Hematopoietic multipotent progenitor cell treated with erythropoietin and hydrocortisone succinate and interleukin-3 and kit ligand, for 15 days (in vitro differentiated cells): ENCODE measurements at places on chromosomes 7 and 10.

DNA sequence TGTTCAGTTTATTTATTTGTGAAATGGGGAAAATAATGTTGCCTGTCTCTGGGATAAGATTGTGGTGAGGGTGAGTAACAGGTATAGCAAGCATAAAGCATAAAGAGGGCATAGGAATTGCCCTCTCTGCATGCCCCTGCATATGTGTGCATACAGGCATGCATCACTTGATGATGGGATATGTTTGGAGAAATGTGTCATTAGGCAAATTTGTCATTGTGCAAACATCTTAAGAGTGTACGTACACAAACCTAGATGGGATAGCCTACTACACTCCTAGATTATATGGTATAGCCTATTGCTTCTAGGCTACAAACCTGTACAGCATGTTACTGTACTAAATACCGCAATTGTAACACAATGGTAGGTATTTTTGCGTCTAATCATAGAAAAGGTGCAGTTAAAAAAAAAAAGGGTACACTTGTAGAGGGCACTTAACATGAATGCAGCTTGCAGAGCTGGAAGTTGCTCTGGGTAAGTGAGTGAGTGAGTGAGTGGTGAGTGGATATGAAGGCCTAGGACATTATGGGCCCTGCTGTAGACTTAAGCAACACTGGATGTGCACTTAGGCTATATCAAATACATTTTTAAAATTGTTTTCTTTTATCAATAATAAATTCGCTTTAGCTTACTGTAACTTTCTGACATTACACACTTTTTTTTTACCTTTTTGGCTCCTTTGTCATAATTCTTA is 386.5 kb upstream of the ANKRD30A start:
- no peak for DNase-seq

GRCh38 chr10:48603421-48604038 is 1.3 kb downstream of the ARHGAP22 start:
- no peak for DNase-seq

DNA sequence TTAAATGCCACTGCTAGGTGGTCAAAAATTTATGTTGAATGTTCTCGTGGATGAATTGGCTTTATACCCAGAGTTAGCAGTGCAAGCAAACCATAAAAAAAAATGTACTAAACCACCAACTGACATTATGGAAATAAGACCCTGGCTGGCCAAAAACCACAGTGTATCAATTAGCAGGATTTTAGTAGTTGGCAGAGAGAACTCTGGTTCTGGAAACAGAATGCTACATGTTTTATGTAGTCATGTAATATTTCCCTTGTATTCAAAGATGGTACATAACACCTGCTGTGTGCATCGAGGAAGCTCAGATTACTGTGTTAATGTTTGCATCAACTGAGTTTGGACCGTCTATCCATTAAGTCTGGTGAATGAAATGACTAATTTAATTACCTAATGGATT is 618.5 kb downstream of the CCSER2 start:
- no peak for DNase-seq

- no peak for DNase-seq
Observed at GRCh38 chr7:151631570-151631952, 111.9 kb upstream of the RHEB start.

GRCh38 chr7:8418629-8419245 is 14.7 kb upstream of the NXPH1 start:
- DNase-seq: peak; percentile 51

DNA sequence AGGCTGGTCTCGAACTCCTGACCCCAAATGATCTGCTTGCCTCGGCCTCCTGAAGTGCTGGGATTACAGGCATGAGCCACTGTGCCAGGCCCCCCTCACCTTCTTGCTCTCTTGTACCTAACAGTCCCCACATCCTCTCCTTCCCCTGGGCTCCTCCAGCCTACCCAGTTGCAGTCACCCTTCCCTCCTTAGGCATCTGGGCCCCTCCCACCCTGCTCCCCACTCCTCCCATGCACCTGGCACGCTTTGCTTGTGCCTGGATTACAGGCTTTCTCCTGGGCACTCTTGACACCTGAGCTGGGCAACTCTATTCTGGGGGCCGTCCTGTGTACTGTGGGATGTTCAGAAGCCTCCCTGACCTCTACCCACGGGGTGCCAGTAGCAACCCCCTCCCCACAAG is 3.0 kb downstream of the CLDN15 start:
- no peak for DNase-seq

GRCh38 chr10:387909-388660 is 252.8 kb downstream of the ZMYND11 start:
- no peak for DNase-seq

GRCh38 chr10:5840314-5841307 is 27.4 kb upstream of the GDI2 start:
- DNase-seq: no peak

DNA sequence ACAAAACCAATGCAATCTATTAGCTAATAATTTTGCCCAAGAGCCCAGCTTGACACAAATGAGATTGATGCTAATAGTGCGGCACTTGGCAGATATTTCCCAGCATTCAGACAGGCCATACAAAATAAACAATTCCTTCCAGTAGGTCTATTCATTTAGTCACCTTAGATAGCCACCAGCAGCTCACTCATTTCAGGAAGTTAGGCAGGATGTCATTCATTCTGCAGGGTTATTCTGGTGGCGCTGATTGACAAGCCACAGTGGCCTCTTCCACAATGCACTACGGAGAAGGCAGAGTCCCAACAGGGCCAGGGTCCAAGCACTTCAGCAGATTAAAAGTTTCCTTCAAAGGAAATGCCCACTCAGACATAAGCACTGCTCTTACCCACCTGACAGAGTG is 55.8 kb downstream of the PIK3AP1 start:
- no peak for DNase-seq

- DNase-seq: no peak
Observed at GRCh38 chr7:95583834-95584621, 12.3 kb downstream of the PDK4 start.

DNA sequence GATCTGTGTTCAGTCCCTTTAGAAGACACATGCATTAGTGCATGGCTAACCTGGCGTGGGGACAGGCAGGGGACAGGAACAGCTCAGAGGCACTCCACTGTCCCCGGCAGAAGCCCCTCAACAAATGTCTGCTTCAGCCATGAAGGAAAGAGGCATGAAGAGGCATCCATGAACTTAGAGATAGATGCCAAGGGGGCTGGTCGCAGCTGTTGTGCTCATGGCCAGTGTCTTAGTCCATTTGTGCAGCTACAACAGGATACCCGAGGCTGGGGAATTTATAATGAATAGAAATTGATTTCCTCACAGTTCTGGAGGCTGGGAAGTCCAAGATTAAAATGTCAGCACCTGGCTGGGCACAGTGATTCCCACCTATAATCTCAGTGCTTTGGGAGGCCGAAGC is 14.5 kb upstream of the GNA12 start:
- DNase-seq: no peak

DNA sequence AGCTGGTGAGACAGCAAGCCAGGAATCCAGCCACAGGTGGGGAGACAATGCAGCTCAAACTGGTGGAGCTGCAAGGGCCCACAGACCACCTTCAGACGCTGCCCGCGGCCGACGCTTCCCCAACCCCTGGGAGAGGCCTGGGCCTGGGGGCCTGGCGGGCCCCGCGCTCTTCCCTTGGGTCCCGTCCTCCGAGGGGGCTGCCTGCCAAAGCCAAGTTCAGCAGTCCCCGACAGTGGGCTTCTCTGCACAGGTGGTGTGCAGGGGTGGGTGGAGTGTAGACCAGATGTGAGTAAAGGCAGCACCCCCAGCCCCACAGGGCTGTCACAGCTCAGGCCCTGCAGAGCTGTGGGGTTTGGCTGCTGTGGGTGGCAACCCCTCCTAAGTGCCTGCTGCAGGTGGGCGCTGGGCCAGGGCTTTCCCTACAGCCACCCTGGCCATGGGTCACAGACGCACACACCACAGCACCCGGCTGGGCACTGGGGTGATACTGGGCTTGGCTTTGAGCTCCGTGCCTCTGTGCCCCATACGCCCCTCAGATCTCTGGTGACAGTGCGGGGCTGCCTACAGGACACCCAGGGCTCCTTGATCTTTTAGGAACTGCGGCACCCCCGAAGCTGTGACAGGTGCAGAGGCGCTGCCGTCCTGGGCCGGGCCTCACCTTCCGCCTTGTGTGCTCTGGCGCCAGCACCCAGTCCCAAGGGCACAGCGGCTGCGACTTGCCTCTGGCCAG is 20.5 kb downstream of the BNIP3 start:
- no peak for DNase-seq

GRCh38 chr10:4174197-4174596 is 389.2 kb upstream of the KLF6 start:
- no peak for DNase-seq

DNA sequence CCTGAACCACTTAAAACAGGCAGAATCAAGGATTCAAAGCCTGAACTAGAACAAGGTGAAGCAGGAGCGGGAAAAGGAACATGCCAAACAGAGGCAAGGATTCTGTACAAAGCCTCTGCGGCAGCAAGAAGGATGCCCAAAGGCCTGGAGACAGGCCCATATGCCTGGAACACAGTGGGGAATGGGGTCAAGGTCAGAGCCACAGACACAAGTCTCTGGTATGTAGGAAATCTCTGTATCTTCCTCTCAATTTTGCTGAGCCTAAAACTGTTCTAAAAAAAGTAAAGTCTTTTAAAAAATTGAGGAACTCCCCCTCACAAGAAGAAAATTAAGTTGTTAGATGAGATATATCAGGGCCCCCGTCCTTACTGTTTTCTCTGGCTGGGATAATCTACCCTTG is 175.9 kb upstream of the GHITM start:
- no peak for DNase-seq

- DNase-seq: no peak
Observed at GRCh38 chr7:10708447-10708846, 265.2 kb upstream of the PHF14 start.

- no peak for DNase-seq
Observed at GRCh38 chr10:98384531-98385133, 30.4 kb downstream of the PYROXD2 start.

DNA sequence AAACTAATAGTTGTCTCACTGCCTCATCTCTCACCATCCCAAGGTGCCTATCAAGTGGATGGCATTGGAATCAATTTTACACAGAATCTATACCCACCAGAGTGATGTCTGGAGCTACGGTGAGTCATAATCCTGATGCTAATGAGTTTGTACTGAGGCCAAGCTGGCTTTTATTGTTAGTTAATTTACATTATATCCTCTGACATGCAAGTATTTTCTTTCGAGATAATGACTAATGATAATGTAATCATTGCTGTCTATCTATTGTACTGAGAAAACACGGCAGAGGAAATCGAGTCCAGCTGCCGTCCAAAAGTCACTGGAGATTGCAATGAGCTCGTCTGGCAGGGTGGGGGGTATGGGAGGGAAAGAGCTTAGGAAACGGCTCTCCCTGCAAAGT is 172.4 kb upstream of the LANCL2 start:
- no peak for DNase-seq

- DNase-seq: no peak
Observed at GRCh38 chr10:21042536-21042935, 145.4 kb upstream of the NEBL start.

GRCh38 chr10:61643316-61643751 is 19.4 kb upstream of the CABCOCO1 start:
- DNase-seq: no peak

- no peak for DNase-seq
Observed at GRCh38 chr10:131615150-131615549, 285.7 kb upstream of the PPP2R2D start.

DNA sequence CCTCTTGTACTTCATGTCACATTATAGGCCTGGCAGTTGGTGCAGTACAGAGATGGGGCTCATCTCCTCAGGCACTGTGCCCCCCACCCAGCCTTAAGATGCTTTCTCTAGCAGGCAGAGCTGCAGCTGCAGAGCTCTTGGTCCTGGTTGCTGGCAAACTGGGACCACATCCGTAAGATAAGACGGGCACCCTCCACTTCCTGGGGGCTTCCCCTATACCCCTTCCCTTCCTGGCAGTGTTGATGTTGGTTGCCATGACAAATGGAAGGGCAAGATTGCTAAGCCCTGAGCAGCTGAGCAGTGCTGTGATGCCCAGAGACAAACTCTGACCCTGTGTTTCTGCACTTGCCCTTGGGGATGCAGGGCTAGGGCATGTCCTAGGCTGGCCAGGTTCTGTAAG is 103.4 kb upstream of the ANLN start:
- no peak for DNase-seq

GRCh38 chr7:142091961-142092360 is 19.6 kb upstream of the MGAM2 start:
- no peak for DNase-seq

DNA sequence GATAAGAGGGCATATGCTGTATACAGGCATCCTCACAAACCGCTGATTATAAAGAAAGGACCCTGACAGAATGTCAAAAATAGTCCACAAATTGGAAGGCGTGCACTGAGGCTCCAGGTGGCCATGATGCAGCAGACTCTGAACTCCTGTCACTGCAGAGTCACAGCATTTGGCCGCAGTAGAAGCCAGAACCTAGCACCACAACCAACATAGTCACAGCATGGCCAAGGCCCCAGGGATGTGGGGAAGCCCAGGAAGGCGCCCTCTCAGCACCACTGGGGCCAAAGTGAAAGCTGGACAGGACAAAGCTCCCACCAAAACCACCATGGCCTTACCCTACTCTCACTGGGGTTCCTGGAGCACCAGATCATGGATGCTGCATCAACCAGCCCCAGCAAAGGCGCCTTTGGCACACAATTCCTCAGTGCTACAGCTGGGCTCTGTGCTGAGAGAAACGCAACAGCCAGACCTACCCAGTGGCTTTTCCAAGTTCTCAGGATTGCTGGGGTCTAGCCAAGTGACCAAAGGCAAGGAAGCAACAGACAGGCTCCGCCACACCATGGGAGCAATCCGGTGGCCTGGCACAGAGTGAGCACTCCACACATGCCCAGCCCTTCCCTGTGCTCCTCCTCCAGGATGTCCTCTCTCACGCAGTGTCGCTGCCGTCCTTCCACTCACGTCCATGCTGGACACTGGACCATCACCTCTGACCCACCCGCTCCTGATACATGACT is 60.2 kb downstream of the STK17A start:
- DNase-seq: no peak

- DNase-seq: no peak
Observed at GRCh38 chr10:27995311-27995710, 3.6 kb downstream of the ODAD2 start.

GRCh38 chr10:3757638-3758490 is 27.1 kb downstream of the KLF6 start:
- no peak for DNase-seq

- no peak for DNase-seq
Observed at GRCh38 chr10:61471491-61471890, 18.3 kb upstream of the TMEM26 start.

- no peak for DNase-seq
Observed at GRCh38 chr10:21494191-21495001, 31.1 kb downstream of the SKIDA1 start.

GRCh38 chr7:66281678-66282590 is 76.8 kb downstream of the TPST1 start:
- no peak for DNase-seq

DNA sequence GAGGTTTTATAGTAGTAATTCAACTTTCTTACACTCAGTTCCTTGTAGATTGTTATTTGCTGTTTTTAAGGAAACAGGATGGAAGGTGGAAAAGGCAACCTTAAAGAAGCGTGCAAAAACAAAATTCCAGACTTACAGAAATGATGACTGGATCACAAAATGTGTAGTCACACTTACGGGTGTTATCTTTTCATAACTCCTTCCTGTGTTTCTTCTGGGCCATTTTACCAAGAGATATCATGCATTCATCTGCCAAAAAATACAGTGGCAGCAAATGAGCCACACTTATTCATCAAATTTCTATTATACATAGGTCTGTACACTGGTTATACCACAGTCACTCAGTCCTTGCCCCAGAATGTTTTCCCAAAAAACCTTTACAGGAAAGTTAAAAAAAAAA is 94.3 kb upstream of the IL6 start:
- no peak for DNase-seq

- no peak for DNase-seq
Observed at GRCh38 chr7:158325530-158326381, 261.9 kb downstream of the PTPRN2 start.
